Brain pericyte (primary cell): ENCODE measurements at places on chromosomes 12 and 14.

DNA sequence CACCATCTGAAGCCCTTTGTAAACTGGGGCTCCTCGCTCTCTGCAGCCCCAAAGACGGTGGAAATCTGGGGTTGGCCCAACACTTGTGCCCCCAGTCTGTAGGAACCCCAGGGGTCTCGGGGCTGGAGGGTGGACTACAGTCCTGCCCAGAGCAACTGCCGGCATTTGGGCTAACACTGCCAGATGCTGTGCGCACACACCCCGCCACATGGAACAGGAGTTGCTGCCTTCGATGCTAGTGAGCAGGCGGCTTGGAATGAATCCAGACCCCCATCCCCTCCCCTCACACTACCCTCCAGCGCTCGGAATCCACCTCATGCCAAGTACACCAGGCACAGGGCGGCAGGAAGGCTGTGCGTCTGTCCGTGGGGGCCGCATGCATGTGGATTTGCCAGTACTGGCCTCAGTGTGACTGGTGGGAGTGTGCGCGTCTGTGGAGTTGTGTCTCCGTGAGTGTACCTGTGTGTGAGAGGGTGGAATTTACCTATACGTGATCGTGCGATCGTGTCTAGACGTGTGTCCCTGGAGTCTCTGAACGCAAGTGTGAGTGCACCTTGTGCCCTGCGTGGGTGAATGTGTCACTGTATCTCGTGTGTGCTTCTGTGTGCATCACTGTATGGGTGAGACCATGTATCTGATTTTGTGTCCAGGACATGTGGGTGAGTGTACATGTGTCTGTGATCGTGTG, 5.1 kb downstream of the LHX5 start:
- no peak for DNase-seq

DNA sequence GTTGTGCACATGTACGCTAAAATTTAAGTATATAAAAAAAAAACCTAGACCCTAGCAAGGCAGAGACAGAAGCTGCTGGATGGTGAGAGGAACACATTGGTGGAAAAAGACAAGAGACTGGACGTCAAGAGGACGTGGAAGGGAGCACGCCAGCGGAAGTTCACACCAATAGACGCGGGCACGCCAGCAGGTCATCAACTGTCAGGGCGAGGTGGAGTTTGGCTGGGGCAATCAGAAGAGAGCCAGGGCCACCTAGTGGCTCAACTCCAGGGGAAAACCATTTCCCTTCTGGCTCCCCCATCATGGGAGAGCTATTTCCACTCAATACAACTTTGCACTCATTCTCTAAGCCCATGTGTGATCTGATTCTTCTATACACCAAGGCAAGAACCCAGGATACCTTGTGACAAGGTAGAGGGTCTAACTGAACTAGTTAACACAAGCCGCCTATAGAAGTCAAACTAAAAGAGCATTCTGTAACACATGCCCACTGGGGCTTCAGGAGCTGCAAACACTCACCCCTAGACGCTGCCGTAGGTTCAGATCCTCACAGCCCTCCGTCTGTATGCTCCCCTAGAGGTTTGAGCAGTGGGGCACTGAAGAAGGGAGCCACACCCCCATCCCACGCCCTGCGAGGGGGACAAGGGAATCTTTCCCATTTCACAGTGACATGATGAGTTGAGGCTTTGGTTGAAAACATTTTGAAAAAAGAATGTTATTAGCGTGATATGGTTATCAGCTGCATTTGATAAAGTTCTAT, 702.7 kb downstream of the TMTC2 start:
- no peak for DNase-seq

DNA sequence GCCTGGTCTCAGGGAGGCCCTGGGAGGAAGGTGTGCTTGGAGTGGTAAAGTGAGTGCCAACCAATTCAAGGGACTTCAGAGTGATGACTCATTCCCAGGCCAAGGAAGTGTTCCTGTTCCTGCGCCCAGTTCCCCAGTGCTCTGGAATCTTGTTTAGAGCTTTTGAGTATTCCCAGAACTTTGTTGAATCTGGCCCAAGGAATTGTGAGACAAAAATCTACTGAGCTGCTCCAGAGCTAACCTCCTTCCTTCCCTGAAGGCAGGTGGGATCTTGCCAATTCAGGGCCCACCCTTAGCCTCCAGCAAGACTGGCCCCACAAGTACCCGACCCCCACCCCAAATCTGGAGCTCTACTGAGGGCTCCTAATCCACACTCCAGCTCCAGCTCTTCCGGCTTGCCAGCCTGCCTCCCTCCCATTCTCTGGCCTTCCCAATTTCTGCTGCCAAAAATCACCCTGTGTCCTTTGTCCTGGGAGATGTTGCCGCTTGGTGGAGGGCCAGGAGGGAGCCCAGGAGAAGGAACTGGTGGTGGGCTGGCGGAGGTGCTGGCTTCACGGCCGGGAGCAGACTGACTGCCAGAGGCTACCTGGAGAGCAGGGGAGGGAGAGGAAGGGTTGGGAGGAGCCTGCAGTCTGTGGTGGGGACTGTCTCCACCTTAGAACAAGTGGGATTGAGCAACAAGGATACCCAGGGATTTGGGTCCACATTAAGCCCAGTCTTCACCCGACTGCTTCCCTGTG, 2.0 kb upstream of the ATN1 start:
- DNase-seq: peak; percentile 48

DNA sequence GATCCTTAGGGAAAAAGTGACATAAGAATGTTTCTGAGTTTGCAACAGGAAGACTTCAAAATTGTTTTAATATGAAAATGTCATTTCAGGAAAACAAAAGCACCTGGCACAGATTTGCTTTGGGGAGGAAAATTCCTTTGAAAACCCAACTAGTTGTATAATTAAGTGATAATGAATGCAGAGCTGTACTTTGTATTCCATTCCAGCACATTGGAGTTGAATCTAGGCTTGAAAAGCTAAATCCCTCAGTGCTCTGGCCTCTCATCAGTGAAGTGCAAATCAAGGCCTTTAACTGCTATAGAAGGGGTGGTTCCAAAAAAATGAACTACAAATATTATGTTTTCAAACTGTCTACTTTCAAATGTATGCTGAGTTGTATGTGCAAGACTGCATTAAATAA, 19.6 kb upstream of the C12orf42 start:
- no peak for DNase-seq

GRCh38 chr14:90585106-90585505, 188.3 kb downstream of the CALM1 start:
- no peak for DNase-seq
